ENCODE measurements at places on chromosomes 7 and 10.

- DNase-seq, result no peak
Measured at GRCh38 chr7:127781081-127781480, 129.1 kb downstream of the SND1 start.

- peak; percentile 66 for DNase-seq
Measured at GRCh38 chr7:25069900-25070443, 55.1 kb downstream of the CYCS start.

GRCh38 chr7:152313831-152314604 lies 121.8 kb downstream of the KMT2C start:
- peak; percentile 49 for DNase-seq

DNA sequence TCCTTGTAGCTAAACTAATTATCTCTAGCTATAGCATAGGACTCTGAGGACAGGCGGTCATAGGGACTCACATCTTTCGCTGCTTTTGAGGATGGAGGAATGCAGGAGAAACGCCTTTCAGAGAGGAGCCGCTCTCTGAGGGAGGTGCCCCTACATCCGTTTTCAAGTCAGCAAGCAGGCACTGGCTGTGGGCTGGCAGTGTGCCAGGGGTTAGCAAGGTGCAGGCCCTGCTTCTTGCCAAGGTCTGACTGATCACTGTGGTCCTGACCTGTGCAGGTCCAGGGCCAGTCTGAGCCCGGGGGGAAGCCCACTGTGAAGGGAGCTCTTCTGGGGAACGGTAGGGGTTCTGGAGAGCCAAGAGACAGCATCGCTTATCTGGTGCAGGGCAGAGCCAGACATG lies 89.4 kb downstream of the SH3PXD2A start:
- no peak for DNase-seq

DNA sequence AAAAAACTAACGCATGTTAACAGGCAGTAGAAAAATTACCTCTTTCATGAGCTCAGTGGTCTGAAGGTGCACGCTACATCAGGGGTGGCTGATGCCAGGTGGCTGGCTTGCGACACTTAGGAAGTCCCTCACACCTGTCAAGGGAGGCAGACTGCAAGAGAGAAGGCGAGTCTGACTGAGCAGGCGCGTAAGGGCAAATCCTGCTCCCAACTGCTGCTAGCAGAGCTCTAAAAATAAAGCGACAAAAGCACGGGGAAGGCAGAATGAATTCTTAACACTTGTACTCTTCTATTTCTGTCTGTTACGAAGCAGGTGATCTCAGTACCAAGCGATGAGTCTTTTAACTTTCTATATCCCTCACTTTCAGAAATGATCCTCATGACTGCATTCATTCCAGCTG lies 33.1 kb downstream of the CACNA2D1 start:
- DNase-seq, result no peak

GRCh38 chr7:29843093-29843492 lies 36.8 kb downstream of the WIPF3 start:
- no peak for DNase-seq

DNA sequence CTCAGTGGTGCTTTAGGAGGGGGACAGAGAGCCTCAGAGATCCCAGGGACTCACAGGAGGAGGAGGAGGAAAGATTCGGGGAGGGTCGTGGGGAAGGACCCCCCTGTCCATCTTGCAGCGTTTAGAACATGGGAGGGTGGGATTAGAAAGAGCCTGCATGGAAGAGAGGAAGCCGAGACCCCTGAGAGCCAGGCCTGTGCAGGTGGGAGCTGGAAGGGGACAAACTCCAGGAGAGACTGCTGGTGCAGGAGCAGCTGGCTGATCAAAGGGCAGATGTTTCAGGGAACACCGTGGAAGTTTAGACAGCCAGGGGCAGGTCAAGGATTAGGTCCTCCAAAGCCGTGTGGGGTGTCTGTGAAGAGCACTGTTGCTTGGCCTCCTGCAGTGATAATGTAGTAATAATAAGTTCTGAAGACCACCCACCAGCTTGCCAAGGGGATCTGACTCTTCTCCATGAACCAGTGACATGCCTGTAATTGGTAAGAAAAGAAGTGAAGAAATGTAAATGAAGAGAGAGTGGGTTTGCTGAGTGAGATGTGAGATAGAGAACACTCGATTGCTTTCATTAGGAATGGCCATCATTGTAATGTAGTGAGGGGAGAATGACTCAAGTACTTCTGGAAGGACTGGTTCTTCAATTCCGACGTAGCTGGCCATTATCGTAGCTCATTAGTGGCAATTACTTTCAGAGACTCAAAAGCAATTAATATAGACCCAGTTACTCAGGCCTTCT lies 425.6 kb downstream of the PAXIP1 start:
- no peak for DNase-seq

DNA sequence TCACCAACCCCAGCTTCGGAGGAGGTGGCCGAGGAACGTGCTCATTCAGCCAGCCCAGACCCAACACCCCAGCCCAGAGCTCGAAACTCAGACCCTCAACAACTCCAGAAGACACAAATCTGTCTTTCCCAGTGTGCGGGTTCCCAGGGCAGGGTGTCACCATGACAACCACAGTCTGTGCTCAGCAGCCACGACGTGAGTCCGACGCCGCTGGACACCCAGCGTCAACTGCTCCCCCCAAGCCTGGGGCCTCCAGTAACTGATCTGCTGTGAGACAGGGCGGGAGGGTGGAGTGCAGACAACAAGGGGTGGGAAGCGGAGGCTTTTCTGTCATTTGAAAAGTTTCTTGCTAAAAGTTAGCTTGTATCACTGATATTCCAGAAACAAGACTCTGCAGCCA lies 167.2 kb downstream of the MAD1L1 start:
- DNase-seq, result no peak

GRCh38 chr7:90766814-90767564 lies 170.9 kb downstream of the CDK14 start:
- DNase-seq, result no peak

GRCh38 chr7:115116773-115117715 lies 195.2 kb downstream of the MDFIC start:
- DNase-seq, result no peak

GRCh38 chr7:22061775-22062174 lies 116.1 kb upstream of the CDCA7L start:
- DNase-seq, result no peak

Measured in GM04504 (cell line).